Osteocyte (in vitro differentiated cells): ENCODE measurements at places on chromosomes 16 and 17. TPM values are rescaled to one million over a fixed set of nuclear protein-coding genes. Genes with fewer than 3 reads are reported as not detected.

The GP1BA gene
- not detected in 2 replicates for total RNA-seq

The FNDC8 gene
- not detected in 2 replicates for total RNA-seq

GRCh38 chr17:14776791-14777190 is 475.9 kb downstream of the HS3ST3B1 start:
- no peak for DNase-seq

DNA sequence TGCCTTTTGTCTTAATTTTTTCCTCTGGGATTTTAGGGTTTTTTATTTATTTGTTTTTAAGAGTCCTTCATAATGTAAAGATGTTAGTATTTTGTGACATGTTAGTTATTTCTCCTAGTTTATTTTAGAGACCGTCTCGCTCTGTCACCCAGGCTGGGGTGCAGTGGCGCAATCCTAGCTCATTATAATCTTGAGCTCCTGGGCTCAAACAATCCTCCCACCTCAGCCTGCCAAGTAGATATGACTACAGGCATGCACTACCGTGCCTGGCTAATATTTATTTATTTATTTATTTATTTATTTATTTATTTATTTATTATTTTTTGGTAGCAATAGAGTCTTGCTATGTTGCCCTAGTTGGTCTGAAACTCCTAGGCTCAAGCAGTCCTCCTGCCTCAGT is 37.4 kb upstream of the ARHGAP17 start:
- no peak for DNase-seq

The CACNG3 gene
- total RNA-seq, result not detected in 2 replicates

The ATXN7L3 gene
- total RNA-seq, result 86.2 and 89.0 TPM in 2 replicates

- no peak for DNase-seq
These were observed 532 bp downstream of the KDM6B start for GRCh38 chr17:7834542-7834956.

DNA sequence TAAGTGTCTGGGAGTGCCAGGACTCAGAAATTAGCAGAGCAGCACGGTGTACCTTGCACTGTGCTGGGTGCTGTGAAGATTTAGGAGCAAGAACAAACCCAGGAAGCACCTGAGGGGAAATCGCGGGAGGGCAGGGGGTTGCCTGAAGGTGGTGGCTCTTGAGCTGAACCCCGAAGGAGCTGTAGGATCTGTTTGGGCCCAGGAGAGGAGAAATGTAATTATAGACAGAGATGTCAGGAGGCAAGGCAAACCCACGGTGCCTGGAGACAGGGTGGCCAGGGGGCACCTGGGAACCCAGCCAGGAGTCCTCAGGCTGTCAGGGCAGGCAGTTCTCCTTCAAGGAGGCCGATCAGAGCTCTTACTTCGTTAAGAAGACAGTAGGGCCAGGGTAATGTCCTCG is 109.1 kb downstream of the C16orf78 start:
- DNase-seq, result no peak

The ITGB4 gene
- 460 and 524 TPM in 2 replicates for total RNA-seq

The PRDM7 gene
- not detected in 2 replicates for total RNA-seq

DNA sequence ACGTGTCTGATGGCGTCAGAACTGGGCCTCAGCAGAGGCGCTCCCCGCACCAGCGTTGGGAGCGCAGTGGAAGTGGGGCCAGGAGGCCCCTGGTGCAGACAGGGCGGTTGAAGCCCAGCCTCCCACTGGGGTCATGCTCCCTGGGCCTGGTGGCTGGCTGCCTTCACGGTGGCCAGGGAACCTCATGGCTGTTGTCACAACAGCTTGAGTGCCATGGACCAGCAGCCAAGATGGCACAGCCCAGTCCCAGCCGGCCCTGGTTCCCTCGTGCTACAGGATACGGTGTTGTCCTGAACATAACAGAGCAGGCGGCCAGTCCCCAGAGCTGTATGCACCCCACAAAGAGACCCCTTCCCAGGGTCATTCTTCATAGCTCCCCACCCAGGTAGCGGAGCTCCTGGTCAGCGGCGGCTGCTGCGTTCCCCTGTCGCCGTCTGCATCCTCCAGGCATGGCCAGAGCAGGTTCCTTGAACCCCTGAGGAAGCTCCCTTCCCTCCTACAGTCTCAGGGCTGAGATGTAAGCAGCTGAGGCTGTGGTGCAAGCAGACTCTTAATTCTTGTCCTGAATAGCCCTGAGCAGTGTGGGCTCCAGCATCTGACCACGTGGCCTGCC is 29.7 kb downstream of the NME3 start:
- DNase-seq, result no peak
